ENCODE measurements at places on chromosomes 12 and 14.

GRCh38 chr14:104307246-104307626, 168.8 kb downstream of the KIF26A start:
- DNase-seq: no peak

- no peak for DNase-seq
Measured at GRCh38 chr14:63290741-63291430, 27.8 kb downstream of the GPHB5 start.

DNA sequence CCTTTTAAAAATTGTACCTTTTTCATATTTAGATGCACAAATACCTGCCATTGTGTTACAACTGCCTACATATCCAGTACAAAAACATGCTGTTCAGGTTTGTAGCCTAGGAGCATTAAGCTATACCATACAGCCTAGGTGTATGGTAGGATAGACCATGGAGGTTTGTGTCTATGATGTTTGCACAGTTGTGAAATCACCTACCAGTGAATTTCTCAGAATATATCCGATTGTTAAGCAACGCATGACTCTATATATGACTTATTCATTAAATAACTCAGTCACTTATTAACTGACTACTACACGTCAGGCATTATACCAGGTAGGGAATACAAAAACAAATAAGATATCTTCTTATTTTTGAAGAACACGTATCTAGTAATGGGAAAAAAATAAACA, 26.2 kb upstream of the ETNK1 start:
- no peak for DNase-seq

GRCh38 chr12:50621399-50622300, 116.9 kb downstream of the DIP2B start:
- DNase-seq: no peak

GRCh38 chr12:31236998-31237637, 88.8 kb downstream of the SINHCAF start:
- DNase-seq: no peak

DNA sequence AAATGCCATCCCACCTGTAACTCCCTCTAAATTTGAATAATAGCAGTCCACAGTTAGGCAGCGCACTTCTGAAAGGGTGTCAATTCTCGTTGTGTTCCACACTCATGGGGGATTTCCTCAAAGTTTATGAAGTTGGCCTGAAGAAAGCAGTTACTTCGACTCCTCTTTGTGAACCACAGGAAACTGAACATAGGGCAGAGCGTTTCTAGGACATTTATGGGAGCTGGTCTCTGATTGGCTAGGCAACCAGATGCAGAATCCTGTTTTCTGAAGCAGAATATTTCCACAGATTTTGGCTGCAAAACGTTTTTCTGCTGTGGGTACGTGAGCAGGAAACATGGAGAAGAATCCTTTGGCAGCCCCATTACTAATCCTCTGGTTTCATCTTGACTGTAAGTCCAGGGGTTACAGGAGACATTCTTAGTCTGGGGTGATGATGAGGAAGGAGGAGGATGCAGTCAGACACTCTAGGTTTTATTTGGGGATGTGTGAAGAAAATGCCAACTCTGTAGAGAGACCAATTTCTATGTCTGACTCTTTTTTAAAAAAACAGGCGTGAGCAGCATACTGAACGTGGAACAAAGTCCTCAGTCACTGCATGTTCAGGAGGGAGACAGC, 431.5 kb upstream of the OR4E1 start:
- no peak for DNase-seq

DNA sequence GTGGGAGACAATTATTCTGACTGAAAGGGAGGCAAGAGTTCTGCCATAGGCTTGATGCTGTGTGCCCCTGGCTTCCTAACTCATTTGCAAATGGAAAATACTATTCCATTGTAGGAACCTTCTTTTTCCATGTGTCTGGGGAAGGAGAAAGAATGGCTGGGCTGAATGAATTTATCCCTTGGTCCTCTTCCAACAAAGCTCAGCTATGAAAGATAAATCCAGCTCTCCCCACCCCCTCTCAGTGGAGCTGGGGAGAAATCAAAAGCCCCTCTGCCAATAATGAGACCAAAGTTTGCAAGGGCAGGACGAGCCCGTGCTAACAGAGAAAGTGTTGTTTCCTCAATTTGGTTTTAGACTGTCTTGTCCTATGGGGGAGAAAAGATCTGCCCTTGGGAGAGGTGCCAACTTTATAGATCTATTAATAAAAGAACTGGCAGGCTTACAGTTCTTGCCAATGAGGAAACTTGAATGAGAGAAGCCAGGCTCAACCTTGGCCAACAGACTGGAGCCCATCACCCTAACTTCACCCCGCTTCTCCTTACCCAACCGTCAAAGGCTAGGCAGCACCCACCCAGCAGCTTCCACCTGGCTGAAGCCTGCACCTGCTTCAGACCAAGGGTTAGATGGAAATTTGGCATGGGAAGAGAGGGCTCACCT, 8.9 kb upstream of the TCL1B start:
- no peak for DNase-seq

GRCh38 chr14:100389497-100390104, 66.5 kb downstream of the SLC25A47 start:
- DNase-seq: no peak

- no peak for DNase-seq
Measured at GRCh38 chr12:29147731-29148595, 1.1 kb upstream of the FAR2 start.

All from stimulated activated CD8-positive, alpha-beta memory T cell treated with anti-CD3 and anti-CD28 coated beads, Interleukin-4, amount 100 ng/mL, for 1 hour (primary cell).